Activated CD8-positive, alpha-beta memory T cell treated with anti-CD3 and anti-CD28 coated beads, Interleukin-2, amount 10 ng/mL, durations not matched to agents 7 days and 5 days (primary cell): ENCODE measurements at places on chromosomes 7 and 10. TPM values are rescaled to one million over a fixed set of nuclear protein-coding genes. Genes with fewer than 3 reads are reported as not detected.

GRCh38 chr7:1849351-1850041 lies 179.4 kb downstream of the ELFN1 start:
- no peaks in the 10 kb centered on the region for H3K36me3 ChIP-seq
- H3K27me3 ChIP-seq, result no peaks in the 10 kb centered on the region
- peaks cover 6% of the 10 kb centered on the region for H3K4me1 ChIP-seq
- H3K4me3 ChIP-seq, result no peak overlapping the region
- DNase-seq, result no peak
- H3K27ac ChIP-seq, result no peak overlapping the region

- peaks cover 2% of the 10 kb centered on the region for H3K27me3 ChIP-seq
- H3K4me3 ChIP-seq, result no peak overlapping the region
- H3K36me3 ChIP-seq, result no peaks in the 10 kb centered on the region
- no peak overlapping the region for H3K27ac ChIP-seq
These were observed 246 bp upstream of the WDFY4 start for GRCh38 chr10:48684463-48684791.

Gene RPEL1
- not detected for total RNA-seq

- H3K4me1 ChIP-seq, result no peaks in the 10 kb centered on the region
- no peaks in the 10 kb centered on the region for H3K27me3 ChIP-seq
- no peak overlapping the region for H3K4me3 ChIP-seq
- no peaks in the 10 kb centered on the region for H3K36me3 ChIP-seq
- DNase-seq, result no peak
- H3K27ac ChIP-seq, result no peak overlapping the region
These were observed 483.0 kb downstream of the MAGI2 start for GRCh38 chr7:78970440-78970916.

Gene ITGA8
- not detected for total RNA-seq

DNA sequence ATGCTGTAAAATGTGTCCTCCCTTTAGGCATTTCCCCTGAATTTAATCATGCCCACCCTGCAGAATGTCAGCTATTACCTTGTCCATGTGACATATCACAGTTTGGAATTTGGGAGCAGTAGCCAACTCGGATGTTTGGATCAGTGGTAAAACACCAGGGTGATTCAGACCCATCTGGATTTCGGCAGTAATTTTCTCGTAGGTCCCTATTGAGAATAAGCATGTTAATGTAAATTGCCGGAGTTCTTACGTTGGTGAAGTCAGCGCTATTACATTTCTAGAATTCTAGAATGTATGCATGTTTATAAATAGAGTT lies 44.1 kb downstream of the HGF start:
- no peak overlapping the region for H3K27ac ChIP-seq
- H3K36me3 ChIP-seq, result no peaks in the 10 kb centered on the region
- no peaks in the 10 kb centered on the region for H3K27me3 ChIP-seq
- H3K4me3 ChIP-seq, result no peak overlapping the region

DNA sequence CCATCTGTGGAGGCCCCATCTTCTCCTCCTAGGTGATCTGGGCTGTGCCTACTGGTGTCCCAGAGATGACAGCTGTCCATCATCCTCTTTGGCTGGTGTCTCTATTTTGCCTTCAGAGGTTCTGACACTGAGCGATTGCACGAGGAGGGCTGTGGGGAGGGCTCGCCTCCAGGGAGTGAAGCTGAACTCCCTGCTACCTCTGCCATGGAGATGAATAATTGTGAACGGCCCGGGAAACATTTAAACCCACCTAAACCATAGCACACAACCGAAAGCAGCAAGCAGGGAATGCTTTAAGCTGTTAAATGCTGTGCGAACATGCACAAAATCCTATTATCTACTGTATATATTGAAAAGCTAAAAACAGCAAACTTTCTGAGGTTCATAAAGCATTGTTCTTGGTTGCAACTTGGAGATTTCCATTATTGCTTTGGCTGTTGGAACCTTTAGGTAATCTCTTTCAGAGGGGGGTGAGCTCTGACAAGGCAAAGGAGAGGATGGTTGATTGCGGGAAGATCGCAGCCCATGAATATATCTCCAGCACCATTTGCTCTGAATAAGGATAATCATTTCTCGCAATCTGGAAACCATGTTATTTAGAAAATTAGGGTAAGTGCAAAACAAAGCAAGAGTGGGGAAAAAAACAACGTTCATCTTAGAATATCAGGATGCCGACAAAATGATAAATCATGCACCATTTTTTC lies 507.6 kb downstream of the GALNT17 start:
- H3K27me3 ChIP-seq, result no peaks in the 10 kb centered on the region
- no peaks in the 10 kb centered on the region for H3K36me3 ChIP-seq
- no peaks in the 10 kb centered on the region for H3K4me1 ChIP-seq
- no peak overlapping the region for H3K4me3 ChIP-seq

- peaks cover 1% of the 10 kb centered on the region for H3K4me1 ChIP-seq
- H3K27ac ChIP-seq, result no peak overlapping the region
- H3K36me3 ChIP-seq, result no peaks in the 10 kb centered on the region
- H3K27me3 ChIP-seq, result peaks cover 7% of the 10 kb centered on the region
- DNase-seq, result peak; percentile 38
These were observed 5.1 kb downstream of the AOC1 start for GRCh38 chr7:150857276-150858055.

Gene LRMDA
- not detected for total RNA-seq

Gene KEL
- total RNA-seq, result 0.16 TPM

DNA sequence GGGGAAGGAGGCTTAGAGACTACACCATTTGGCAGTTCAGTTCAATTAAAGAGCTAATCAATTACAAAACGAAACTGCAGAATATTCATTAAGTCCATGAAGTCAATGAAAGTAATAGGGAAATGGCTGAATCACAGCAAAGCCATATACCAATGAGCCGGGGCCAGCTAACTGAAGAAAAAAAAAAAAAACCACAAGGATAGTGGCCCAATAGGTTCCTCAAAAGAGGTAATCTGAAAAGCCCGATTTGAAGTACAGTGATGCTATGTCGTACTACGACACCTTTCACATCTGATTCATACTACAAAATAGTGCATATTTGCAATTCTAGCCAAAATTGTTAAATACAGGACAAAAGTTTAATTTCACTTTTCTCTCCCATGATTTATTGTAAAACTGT lies 2.5 kb downstream of the ARHGAP12 start:
- H3K27me3 ChIP-seq, result peaks cover 6% of the 10 kb centered on the region
- DNase-seq, result no peak
- H3K27ac ChIP-seq, result no peak overlapping the region
- H3K36me3 ChIP-seq, result peaks cover 3% of the 10 kb centered on the region
- H3K4me3 ChIP-seq, result no peak overlapping the region

DNA sequence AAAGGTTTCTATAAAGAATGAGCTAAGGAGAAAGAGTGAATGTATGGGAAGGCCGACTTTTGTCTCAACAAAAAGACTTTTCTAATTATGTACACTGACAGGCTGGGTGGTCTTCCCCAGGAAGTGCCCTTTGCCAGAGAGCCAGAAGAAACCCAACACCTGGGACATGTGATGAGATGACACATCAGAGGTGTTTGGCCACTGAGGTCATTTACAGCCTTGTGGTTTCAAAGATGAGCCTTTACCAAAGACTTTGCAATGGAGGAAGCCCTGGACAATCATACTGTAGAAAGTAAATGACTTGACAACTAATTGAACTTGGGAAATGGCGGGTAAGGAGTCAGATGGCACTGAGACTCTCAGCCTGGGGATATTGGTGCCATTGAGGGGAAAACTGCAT lies 3.4 kb upstream of the NRG3 start:
- no peak for DNase-seq
- H3K4me1 ChIP-seq, result peaks cover 6% of the 10 kb centered on the region
- no peak overlapping the region for H3K4me3 ChIP-seq
- peaks cover 32% of the 10 kb centered on the region for H3K27me3 ChIP-seq

Gene CH25H
- total RNA-seq, result not detected

GRCh38 chr7:26144184-26145080 lies 7.6 kb upstream of the NFE2L3 start:
- no peaks in the 10 kb centered on the region for H3K4me1 ChIP-seq
- H3K27ac ChIP-seq, result no peak overlapping the region
- H3K27me3 ChIP-seq, result peaks cover 13% of the 10 kb centered on the region
- no peak for DNase-seq

DNA sequence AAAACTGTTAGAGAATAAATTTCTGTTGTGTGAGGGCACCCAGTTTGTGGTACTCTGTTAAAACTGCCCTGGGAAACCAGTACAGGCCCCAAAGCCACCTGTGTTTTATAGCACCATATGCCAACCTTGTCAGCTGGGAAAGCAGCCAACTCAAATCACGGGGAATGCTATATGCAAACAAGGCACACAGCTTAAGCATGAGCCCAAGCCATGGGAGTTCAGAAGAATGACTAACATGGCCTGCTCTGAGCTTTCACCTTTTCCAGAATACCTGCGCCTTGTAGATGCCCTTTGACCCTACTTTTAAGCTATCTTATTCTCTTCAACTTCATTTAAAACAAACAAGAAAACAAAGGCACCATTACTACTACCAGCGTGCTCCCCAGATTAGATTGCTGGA lies 5.5 kb upstream of the SLC25A13 start:
- H3K4me1 ChIP-seq, result peaks cover under 1% of the 10 kb centered on the region
- H3K27ac ChIP-seq, result no peak overlapping the region
- H3K27me3 ChIP-seq, result no peaks in the 10 kb centered on the region
- H3K36me3 ChIP-seq, result no peaks in the 10 kb centered on the region

- no peak overlapping the region for H3K4me3 ChIP-seq
- no peaks in the 10 kb centered on the region for H3K27me3 ChIP-seq
- no peak for DNase-seq
- H3K4me1 ChIP-seq, result peaks cover 8% of the 10 kb centered on the region
These were observed 95.7 kb downstream of the CABCOCO1 start for GRCh38 chr10:61758433-61758832.
